ENCODE measurements at places on chromosomes 7 and 10.

DNA sequence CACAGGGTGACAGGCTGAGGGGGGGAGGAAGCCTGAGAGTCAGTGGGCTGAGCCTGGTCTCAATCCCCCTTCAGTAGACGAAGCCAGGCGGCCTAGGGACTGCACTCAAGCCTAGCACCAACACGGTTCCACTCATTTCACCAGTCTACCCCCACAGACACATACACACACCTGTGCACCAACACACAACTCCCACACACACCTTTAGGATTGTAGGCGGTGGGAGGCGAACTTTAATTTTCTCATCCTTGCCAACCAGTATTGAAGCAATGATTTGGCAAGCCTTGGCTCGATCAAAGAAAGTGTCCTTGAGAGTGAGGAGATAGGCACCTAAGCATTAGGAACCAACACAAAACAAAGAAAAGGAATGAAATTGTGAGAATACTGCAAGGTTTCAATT lies 19.7 kb downstream of the POLR3A start:
- DNase-seq, result no peak

GRCh38 chr10:70981171-70981836 lies 92.9 kb upstream of the PCBD1 start:
- no peak for DNase-seq

DNA sequence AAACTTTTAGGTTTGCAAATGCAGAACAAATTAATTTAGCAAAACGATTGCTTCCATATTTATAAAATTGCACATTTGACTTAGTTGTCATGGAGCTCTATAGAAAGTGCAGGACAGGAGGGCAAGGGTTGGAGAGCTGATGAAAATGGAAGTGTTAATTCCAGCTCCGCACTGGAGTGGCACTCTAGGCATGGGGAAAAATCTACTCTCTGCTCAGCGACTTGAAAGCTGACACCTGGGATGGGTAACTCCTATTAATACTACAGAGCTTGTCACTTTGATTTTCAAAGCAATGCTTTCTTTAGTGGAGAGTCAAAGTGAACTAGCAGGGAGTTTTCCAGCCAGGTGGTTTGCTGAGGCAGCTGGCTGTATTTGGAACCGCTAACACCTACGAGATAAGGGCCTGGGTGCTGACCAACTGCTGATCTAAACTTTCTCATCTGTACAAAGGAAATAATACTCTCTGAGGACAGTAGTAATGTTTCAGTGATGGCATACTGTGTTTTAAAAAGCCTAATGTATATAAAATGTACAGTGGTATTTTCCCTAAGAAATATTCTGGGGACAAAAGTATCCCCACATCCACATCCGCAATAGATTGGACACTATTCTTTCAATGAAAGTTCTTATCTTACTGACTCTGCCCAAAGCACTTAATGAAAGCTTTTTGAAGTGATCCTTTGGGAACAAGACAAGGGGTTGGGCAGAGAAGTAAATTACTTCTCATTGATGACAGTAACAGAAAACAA lies 444.3 kb downstream of the GPAM start:
- DNase-seq, result no peak

GRCh38 chr10:70784016-70784415 lies 1.2 kb downstream of the TBATA start:
- no peak for DNase-seq

GRCh38 chr7:17965603-17966002 lies 25.3 kb upstream of the SNX13 start:
- no peak for DNase-seq

GRCh38 chr7:69676247-69676646 lies 78.0 kb downstream of the AUTS2 start:
- DNase-seq, result no peak

GRCh38 chr10:27392606-27393005 lies 111.5 kb upstream of the RAB18 start:
- no peak for DNase-seq

- no peak for DNase-seq
Measured at GRCh38 chr7:12281038-12281437, 69.9 kb downstream of the TMEM106B start.

GRCh38 chr7:150311711-150312110 lies 11.4 kb upstream of the LRRC61 start:
- DNase-seq, result no peak

DNA sequence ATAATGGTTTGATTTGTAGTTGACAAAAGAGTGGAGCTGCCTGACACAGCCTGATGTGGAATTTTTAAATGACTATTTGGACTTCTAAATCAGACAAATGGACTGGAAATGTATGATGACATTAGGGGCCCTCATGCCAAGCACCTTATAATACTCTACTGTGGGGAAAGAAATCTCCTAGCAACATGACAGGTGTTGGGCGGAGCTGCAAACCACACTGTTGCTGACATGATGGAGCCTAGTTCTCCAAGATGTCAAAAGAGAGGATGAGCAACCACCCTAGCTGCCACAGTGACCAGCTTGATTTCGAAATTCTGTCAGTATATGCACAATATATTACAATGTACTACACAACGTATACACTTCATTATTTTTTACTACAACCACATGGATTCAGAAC lies 65.8 kb downstream of the RHOBTB1 start:
- DNase-seq, result no peak

DNA sequence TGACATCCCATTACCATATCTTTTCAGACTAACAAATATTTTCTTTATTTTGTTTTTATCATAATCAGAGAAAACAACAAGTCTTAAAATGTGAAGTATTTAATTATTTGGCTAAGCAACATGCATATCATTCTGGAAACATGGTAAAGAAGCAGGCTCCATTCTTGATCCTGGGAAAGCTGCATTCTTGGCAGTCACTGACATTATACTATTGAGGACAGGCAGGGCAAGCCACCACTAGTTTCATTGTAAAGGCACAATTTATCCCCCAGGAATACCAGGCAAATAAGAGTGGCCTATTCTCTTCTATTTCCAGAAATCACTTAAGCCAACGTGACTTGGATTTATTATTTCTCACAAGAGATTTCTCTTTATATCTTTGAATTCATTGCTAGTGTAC lies 153.8 kb upstream of the AKR1E2 start:
- DNase-seq, result no peak

DNA sequence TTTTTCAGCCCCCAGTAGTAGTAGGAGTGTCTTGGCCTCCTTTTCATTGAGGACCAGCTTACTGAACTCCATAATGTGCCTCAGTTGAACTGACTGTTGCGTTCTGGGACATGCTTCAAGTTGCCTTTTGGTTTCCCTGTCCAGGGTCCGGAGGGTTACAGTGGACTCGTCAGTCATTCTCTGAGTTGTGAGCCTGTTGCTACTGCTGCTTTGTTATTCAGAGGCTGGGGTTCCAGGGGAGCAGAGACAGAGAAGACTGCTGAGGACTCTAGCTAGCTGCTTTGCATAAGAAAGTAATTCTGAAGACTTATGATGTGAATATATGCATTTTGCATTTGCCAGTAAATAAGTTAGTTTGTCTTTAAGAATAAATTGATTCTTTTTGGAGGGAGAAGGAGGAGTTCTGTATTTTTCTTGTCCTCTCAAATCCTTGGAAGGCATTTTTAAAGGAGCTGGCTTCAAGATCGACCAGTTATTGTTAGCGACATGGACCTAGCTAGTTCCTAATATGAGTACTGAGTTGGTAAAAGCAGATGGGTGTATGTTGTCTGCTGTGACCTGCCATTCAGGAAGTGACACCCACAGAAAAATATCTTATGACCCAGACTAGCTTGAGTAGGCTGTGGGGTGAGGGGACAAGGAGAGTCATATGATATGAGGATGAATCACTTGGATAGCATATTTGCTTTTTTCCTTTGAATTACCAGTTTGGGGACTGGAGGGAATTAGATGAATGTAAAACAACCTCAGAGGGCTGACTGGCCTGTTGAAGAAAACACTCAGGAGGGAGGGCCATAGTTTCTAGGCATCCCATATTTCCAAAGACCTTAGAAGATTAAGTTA lies 8.3 kb downstream of the PI4K2A start:
- DNase-seq, result no peak

DNA sequence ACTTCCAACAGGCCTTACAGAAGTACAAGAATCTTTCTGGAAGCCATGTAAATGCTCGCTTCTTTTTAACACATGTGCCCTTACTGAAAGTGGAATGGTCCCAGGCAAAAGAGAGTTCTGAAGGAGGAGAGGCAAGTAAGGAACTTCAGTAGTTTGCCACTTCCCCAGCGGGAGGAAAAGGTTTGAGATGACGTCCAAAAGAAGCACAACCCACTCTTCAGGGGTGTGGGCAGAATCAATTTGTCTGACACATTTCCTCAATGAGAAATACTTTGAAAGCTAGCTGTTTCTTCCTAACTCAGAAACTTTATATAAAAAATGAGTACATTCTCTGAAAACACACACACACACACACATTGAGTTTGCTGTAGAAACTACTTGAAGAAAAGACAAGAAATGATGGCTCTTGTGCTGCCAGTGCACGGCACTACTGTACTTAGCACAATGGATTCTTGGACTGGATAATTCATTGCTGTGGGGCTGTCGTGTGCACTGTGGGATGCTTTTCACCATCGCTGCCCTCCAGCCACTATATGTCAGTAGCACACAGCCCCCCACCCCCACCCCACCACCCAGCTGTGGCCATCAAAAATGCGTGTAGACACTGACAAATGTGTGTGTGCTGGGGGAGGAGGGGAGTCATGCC lies 183.0 kb downstream of the SRPK2 start:
- no peak for DNase-seq

GRCh38 chr7:1555813-1556543 lies at the start of gene TMEM184A:
Gene TMEM184A (minus strand): TSS chr7:1556205. CDS start chr7:1555484, 721 bp downstream.
- DNase-seq, result no peak

DNA sequence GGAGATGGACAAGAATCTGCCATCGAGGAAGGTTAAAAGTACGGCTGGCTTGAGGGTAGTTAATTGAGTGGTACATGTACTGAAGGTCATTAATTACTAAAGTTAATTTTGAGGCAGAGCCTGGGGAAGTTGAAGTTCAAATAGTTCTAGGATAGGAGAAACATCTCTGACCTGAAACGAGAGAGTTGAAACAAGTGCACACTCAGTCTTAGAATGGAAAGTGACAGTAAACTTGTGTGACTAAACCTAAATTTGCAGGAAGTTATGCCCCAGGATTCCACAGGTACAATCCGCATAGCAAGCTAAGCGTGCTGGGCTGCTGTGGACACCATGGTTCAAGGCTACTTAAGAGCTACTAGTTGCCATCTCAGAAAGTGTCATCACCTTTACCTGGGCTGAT lies 209.9 kb downstream of the CHCHD3 start:
- DNase-seq, result no peak

GRCh38 chr7:120979765-120980499 lies 8.6 kb upstream of the CPED1 start:
- DNase-seq, result no peak

DNA sequence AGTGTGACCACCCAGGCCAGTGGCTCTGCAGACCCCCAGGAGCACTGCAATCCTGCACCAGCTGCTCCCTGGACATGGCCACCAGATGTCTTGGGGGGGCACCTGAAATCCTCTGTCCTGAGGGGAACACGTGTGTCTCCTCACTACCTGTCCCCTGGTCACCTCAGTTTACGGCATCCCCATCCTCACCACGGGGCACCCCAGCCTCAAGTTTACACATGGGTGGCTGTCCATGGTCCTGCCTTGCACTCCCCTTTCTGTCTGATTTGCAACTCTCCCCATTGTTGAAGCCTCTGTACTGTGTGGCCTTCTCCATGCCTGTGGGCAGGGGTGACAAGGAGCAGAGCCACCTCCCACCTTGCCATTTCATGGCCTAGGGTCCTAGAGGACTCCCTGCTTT lies 67.2 kb downstream of the RAMP3 start:
- no peak for DNase-seq

- no peak for DNase-seq
Measured at GRCh38 chr10:129952378-129953118, 11.5 kb downstream of the EBF3 start.

- no peak for DNase-seq
Measured at GRCh38 chr7:100127866-100128636, 1.3 kb downstream of the MBLAC1 start.

DNA sequence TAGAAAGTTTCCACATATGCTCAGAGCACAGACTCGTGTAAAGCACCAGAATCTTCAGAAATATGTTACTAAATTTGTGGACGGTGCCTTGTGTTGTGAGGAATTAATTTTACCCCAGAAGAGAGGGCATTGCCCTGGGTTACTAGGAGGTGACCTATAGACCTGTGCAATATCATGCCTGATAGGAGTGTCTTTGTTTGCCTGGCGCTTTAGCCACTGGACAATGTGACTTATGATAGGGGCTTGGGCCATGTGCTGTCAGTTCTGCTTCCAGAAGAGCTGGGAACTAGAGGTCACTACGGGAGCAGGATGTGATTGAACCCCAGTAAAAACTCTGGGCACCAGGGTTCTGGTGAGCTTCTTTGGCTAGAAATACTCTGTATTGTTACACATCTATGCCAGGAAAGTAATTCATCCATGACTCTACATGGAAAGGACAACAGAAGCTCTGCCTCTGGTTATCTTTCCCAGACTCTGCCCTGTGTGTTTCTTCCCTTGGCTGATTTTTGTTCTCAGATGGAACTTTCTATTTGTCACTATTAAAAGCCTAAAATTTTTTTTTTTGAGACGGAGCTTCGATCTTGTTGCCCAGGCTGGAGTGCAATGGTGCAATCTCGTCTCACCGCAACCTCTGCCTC lies 75.5 kb downstream of the SIRT1 start:
- DNase-seq, result no peak

- no peak for DNase-seq
Measured at GRCh38 chr7:28163949-28164348, 16.6 kb downstream of the JAZF1 start.

DNA sequence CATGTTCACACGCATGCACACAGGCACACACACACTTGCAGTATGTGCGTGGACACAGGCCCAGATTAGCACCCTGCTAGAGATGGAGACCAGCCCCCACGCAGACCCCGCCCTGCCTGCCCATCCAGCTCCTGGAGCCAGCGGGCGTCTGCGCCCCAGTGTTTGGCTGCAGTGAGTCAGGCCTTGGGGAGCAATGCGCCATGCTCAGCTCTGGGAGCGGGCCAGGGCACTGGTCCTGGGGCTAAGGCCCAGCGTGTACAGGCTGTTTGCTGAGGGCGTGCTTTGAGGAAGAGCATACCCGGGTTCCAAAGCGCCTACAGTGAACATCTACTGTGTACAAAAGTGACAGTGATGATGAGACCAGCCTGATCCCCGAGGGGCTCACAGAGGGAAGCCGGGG lies 16.0 kb upstream of the ELFN1 start:
- no peak for DNase-seq

GRCh38 chr10:128894641-128895040 lies 572.4 kb upstream of the MGMT start:
- no peak for DNase-seq

DNA sequence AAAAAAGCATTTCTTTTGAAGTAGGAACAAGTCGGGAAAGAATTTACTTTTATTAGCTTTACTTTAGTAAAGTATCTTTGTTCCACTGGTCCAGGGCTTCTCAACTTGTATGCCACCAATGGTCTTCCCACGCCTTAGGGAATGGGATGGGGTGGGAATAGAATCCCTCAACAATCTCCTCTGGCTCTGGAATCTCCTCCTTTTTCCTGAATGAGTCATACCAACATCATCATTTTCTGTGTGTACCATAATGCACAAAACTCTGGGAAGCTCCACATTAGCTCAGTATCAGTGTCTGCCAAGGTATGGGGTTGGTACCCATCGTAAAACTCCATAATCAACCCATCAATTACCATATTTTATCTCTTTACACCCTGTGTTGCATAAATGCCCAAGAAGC lies 159.4 kb upstream of the BMPER start:
- no peak for DNase-seq

Data from midbrain (tissue), 1 donor.